H1 (cell line): ENCODE measurements at places on chromosomes 2 and 18. TPM values are rescaled to one million over a fixed set of nuclear protein-coding genes. Genes with fewer than 3 reads are reported as not detected.
A peak's percentile ranks its signal among the peaks of the same experiment; 100 is the strongest.

RGPD8 gene
- total RNA-seq, result 8.2 and 9.3 TPM in 2 replicates

TFCP2L1 gene
- 3.2 and 3.8 TPM in 2 replicates for total RNA-seq

DNA sequence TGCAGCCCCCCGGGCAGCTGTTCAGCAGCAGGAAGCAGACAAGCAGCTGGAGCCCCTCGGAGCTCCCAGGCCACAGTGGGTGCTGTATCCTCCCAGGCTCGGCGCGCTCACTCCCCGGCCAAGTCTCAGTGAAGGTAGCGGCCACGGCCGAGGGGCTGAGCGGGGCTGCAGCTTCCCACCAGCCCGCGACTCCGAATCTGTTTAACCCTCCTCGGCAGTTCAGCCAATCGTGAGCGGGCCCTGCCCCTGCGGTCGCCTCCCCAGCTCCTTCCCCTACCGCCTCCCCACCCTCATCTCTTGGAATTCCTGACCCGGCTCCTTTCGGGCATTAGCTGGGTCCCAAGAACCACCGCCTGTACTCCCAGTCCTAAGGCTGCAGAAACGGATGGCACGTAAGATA is at the start of gene RESP18:
RESP18 (minus strand) TSS at position 203 of the 400 bp plus-strand sequence.
- no peak for DNase-seq

- peak; percentile 36 for DNase-seq
Observed at GRCh38 chr2:106104332-106105062, 89.6 kb downstream of the UXS1 start.

FBXO36 gene
- total RNA-seq, result 2.8 and 3.4 TPM in 2 replicates

RNU2-63P gene
- total RNA-seq, result 6.6 and 8.3 TPM in 2 replicates

GRCh38 chr2:41400088-41400665 is 647.6 kb upstream of the PKDCC start:
- peak; percentile 51 for DNase-seq
